ENCODE measurements at places on chromosomes 12 and 14.

GRCh38 chr14:55404173-55404854 is 7.3 kb downstream of the ATG14 start:
- no peak for DNase-seq

- DNase-seq, result no peak
Observed at GRCh38 chr14:98958048-98958631, 313.9 kb downstream of the BCL11B start.

- no peak for DNase-seq
Observed at GRCh38 chr12:40648519-40648918, 43.7 kb upstream of the CNTN1 start.

GRCh38 chr14:98956661-98957060 is 315.3 kb downstream of the BCL11B start:
- DNase-seq, result no peak

Measured in activated T-cell treated with anti-CD3 and anti-CD28 coated beads, Interleukin-2, amount 50 U/mL, for 4 hours (primary cell).